Activated CD8-positive, alpha-beta memory T cell treated with anti-CD3 and anti-CD28 coated beads, Interleukin-2, amount 10 ng/mL, durations not matched to agents 7 days and 5 days (primary cell): ENCODE measurements at places on chromosomes 4 and X. TPM values are rescaled to one million over a fixed set of nuclear protein-coding genes. Genes with fewer than 3 reads are reported as not detected.

Gene NWD2
- not detected for total RNA-seq

Gene PDZD4
- 0.12 TPM for total RNA-seq

Gene SYTL5
- not detected for total RNA-seq

Gene FAM184B
- total RNA-seq: not detected

Gene ASB9
- 0.49 TPM for total RNA-seq

Gene SPIN2A
- 1.1 TPM for total RNA-seq

Gene SLITRK2
- not detected for total RNA-seq

Gene UGDH
- total RNA-seq: 20.2 TPM

Gene FRG2
- not detected for total RNA-seq

Gene PCDH10
- total RNA-seq: not detected

Gene CDKL5
- 1.1 TPM for total RNA-seq

Gene TRIM75
- not detected for total RNA-seq

Gene HELT
- not detected for total RNA-seq
